ENCODE measurements at places on chromosomes 5 and 9.
A peak's percentile ranks its signal among the peaks of the same experiment; 100 is the strongest.

- peak; percentile 66 for DNase-seq
Observed at GRCh38 chr9:29816954-29817703, 2243.8 kb upstream of the C9orf72 start.

DNA sequence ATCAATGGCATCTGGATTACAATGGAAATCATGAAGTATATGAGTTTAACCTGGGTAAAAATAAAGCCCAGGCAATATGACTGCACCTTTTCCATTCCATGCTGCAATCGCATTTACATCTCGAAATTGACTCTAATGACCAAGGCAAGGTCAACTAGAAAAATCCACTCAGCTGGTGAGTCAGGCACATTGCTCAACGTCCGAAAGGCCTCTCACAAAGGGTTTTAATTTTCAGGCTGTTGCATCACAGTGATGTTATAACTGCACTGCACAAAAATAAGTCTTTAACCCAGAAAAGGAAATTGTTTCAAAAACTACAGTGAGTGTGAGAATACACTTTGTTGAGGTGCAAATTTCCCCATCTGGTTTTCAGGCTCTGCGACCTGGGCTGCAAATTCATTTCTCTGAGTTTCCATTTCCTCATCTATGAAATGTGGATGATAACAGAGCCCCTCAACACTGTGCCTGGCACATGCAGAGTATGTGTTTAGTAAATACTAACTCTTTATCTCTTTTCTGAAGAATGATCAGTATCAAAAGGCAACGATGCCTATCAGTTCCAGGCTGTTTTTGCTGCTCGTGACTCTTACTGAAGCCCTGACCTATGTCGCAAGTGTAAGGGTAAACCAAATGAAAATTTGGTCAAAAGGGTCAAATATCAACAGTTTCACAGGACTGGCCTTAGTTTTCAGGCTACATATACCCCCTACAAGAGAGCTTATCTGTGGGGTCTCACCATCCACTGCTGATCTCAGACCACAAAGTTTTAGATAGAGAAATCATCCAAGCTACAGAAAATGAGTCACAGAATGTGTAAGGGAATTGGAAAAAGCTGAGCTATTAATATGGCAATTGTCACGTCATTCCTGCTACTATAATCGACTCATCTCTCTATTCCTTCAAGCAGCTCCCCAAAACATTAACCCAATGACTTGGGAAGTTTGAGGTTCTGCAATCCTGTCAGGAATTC is 4.1 kb downstream of the NFIL3 start:
- no peak for DNase-seq

GRCh38 chr9:105258225-105258737 is 13.8 kb downstream of the SLC44A1 start:
- DNase-seq = no peak

- no peak for DNase-seq
Observed at GRCh38 chr5:10772901-10773585, 12.0 kb upstream of the DAP start.

DNA sequence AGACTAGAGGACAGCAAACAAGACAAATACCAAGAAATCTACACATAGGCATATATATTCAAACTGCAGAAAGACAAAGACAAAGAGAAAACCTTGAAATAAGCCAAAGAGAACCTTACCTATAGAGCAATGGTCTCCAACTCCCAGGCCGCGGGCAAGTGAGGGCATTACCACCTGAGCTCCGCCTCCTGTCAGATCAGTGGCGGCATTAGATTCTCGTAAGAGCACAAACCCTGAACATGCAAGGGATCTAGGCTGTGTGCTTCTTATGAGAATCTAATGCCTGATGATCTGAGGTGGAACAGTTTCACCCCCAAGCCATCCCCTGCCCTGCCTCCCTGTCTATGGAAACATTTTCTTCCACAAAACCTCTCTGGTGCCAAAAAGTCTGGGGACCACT is 101.0 kb upstream of the MRPS30 start:
- DNase-seq = no peak

Measured in chondrocyte (in vitro differentiated cells).